ENCODE measurements at places on chromosomes 5 and 9. TPM values are rescaled to one million over a fixed set of nuclear protein-coding genes. Genes with fewer than 3 reads are reported as not detected.

- no peaks in the 10 kb centered on the region for H3K4me1 ChIP-seq
- no peak overlapping the region for H3K4me3 ChIP-seq
- H3K36me3 ChIP-seq, result no peaks in the 10 kb centered on the region
Measured at GRCh38 chr5:23446424-23446823, 61.0 kb upstream of the PRDM9 start.

- H3K27ac ChIP-seq, result no peak overlapping the region
- H3K4me3 ChIP-seq, result no peak overlapping the region
Measured at GRCh38 chr5:179609834-179610108, 13.7 kb downstream of the HNRNPH1 start.

DNA sequence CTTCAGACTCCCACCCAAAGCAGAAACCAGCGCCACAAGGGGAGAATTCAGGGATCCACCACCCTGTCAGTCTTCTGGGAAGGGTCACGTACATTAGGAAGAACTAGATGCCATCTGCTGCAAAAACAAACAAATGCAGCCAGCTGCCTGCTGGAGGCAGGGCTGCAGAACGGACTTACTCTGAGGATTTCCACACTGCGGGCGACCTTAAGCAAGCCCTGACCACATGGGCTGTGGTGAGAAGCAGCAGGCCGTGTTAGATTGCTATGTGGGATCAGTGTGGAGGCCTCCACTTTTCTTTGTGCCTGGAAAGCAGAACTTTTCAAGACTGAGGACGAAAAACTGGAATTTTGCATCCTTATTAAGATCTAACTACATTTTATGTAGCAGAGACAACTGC lies 13.4 kb upstream of the LTC4S start:
- no peaks in the 10 kb centered on the region for H3K4me1 ChIP-seq
- H3K27ac ChIP-seq, result no peak overlapping the region
- H3K36me3 ChIP-seq, result peaks cover 7% of the 10 kb centered on the region
- H3K27me3 ChIP-seq, result no peaks in the 10 kb centered on the region

MYMK gene
- total RNA-seq, result not detected
